GM18507 (cell line): ENCODE measurements at places on chromosomes 3 and 15.

DNA sequence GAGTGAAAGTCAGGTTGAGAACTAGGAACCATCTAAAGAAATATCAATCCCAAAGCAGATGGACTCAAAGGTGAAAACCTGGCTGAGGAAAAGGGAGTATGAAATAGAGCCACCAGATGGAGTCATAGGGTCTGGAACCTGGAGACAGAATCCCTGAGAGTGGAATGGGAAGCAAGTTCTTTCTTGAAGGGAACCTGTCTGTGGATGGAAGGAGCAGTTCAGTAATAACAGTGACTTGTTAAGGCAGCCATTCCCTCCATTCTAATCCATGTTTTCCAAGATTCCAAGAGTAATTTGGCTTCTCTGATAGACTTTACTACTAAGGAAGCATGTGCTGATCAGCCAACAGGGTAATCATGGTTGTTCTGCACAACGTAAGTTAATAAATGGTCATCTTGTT is 22.5 kb upstream of the AQP9 start:
- DNase-seq = no peak

DNA sequence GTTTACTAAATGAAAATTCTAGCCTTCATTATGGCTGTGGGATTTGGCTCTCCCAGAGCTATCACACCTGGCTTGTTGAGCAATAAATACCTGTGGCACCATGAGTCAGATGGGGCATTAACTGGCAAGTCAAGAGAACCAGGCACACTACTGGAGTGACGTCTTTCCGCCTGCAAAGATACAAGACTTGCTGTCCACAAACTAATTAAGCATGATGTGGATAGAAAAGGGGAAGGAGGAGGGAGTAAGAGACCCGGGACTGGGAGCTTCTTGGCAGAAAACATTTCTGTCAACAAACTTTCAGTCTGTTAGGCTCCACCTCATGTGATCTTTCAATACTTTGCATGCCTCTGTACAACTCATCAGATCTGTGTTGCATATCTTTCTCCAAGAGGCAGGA is 56.5 kb downstream of the CLDN1 start:
- DNase-seq = no peak

DNA sequence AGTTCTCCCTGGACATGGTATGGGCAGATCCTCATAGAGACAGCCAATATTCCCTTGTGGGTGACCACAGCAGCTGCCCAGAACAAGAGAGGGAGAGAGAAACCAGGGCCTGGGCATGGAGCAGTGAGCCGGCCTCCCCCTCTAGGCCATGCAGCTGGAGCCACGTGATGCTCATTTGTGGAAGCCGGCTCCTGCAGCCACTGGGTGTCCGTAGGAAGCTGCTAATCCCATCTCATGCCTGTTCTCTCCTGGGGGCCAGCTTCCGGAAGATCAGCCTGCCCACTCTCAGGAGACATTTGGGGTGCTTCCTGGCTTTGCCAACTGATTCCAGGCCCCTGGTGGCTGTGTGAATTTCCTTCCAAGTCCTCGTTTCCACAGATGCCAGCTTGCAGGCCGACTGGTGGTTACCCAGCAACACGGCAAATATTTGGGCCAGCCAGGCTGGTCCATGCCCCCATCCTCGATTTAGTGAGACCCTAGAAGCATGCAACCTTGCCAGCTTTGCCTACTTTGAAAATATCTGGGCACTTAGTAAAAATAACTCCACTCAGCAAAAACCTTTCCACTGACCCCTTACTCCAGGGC is 55.3 kb downstream of the LINGO1 start:
- DNase-seq = no peak

DNA sequence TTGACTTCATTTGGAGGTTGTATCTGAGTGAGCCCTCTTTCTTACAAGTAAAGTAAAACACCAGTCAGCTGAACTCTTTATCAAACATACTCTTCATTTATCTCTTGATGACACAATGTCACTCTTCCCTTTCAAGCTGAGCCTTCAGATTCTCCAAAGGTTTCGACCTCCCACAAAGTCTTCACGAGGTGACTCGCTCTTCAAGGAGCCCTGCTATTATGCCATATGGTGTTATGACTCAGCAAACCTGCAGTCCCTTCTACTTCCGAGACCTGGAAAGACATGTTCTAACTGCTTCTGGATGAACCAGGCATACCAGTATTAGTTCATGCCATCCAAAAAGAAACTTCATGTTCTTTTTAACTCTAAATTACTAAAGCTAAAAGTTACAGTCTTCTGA is 23.1 kb downstream of the AADAC start:
- DNase-seq = no peak

DNA sequence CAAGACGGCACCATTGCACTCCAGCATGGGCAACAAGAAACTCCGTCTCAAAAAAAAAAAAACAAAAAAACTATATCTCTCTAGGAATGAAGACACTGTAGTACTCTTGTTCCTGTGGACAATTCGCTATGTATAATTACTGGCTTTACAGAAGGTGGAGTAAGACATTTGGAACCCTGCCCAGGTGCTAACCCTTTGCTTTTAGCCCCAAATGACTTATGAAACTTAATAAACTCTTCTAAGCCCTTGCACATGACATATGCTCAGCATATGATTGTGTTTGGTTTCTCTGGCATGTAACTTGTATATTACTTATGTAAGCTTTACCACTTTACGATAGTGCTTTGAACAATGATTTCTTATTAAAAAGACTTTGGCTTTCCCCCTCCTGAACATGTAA is 27.3 kb upstream of the PRTG start:
- no peak for DNase-seq

- peak; percentile 20 for DNase-seq
Measured at GRCh38 chr15:59543721-59544547, 67.6 kb upstream of the GCNT3 start.
